ENCODE measurements at places on chromosomes 3 and 15. TPM values are rescaled to one million over a fixed set of nuclear protein-coding genes. Genes with fewer than 3 reads are reported as not detected.

Gene CCR3
- not detected for polyA plus RNA-seq

Gene STRIT1
- polyA plus RNA-seq = 1.8 TPM

- DNase-seq = no peak
These were observed 72.6 kb downstream of the NAALADL2 start for GRCh38 chr3:174931473-174932353.

- no peak for DNase-seq
These were observed 18.0 kb upstream of the CHMP2B start for GRCh38 chr3:87209111-87209510.

Gene NR2E3
- polyA plus RNA-seq = 0.44 TPM

- no peak for DNase-seq
These were observed 1.6 kb downstream of the PTX3 start for GRCh38 chr3:157438194-157438730.

Measured in right renal pelvis (tissue), 4 donors.